Osteoblast (primary cell): ENCODE measurements at places on chromosomes 2 and 18.

DNA sequence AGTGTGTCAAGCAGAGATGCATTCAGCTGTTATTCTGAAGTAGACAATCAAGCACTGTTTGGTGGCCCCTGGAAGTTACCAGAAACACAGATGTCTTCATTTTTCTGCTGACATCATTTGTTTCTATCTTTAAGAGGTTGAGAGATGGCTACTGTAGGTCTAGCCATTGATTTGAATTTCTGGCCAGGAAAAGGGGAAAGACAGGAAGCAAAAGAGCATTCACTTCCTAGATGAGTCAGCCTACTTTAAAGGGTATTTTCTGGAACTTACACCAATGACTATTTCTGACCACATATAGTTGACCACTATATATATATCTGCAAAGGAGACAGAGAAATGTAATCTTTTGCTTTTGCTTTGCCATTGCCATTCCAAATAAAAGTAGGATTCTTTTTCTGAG is 900.1 kb upstream of the SOX11 start:
- DNase-seq = no peak
- no peaks in the 10 kb centered on the region for H3K36me3 ChIP-seq
- no peak overlapping the region for H3K4me3 ChIP-seq
- H3K27ac ChIP-seq = no peak overlapping the region
- no peaks in the 10 kb centered on the region for H3K4me1 ChIP-seq
- no peaks in the 10 kb centered on the region for H3K27me3 ChIP-seq

DNA sequence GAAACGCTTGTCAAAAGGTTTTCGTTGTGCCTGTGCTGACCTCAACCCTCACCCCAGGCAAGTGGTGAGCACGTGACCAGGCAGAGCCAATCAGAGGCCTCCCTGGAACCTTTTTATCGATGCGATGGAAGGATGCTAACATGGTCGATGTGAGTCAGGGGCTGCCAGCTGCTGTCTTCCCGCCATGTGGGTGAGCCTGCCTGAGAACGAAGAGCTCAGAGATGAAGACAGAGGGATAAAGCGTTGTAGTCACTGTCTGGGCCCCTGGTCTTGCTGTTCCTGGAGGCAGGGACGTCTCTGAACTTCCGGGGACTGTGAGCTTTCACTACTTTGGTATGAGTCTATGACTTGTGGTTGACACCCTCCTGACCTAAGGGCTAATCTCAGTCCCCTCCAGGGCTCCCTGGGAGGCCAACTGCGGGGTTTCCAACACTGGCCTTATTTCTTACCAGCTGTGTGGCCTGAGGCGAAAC is 18.6 kb downstream of the DNMT3A start:
- H3K27ac ChIP-seq = no peak overlapping the region
- H3K4me3 ChIP-seq = no peak overlapping the region
- H3K4me1 ChIP-seq = peaks cover 13% of the 10 kb centered on the region
- no peaks in the 10 kb centered on the region for H3K27me3 ChIP-seq
- no peaks in the 10 kb centered on the region for H3K36me3 ChIP-seq

DNA sequence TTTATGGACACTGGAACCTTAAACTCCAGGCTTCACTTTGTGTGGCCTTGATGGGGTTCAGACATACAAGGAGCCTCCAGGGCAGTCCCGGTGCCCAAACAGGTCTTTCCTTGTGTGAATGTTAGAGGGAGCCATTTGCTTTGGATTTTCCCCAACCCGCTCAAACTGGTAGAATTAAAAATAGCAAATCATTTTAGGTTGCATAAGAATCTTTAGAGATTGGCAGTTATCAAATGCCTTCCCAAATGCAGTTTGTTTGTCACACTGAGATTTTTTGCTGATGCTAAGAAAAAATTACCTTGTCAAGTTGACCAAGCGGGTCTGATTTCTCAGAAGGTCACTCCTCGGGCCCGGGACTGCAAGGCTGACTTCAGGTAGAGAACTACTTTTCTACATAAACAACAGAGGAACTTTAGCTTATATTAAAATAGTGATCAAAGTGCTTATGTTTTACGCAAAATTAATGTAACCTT is 36.4 kb downstream of the ATP6V1C2 start:
- H3K4me1 ChIP-seq = no peaks in the 10 kb centered on the region
- H3K27ac ChIP-seq = no peak overlapping the region
- no peak overlapping the region for H3K4me3 ChIP-seq
- no peak for DNase-seq
- no peaks in the 10 kb centered on the region for H3K36me3 ChIP-seq

GRCh38 chr2:17959833-17960232 is 81.4 kb downstream of the KCNS3 start:
- DNase-seq = no peak
- no peak overlapping the region for H3K4me3 ChIP-seq
- no peaks in the 10 kb centered on the region for H3K4me1 ChIP-seq
- peaks cover 2% of the 10 kb centered on the region for H3K27me3 ChIP-seq

DNA sequence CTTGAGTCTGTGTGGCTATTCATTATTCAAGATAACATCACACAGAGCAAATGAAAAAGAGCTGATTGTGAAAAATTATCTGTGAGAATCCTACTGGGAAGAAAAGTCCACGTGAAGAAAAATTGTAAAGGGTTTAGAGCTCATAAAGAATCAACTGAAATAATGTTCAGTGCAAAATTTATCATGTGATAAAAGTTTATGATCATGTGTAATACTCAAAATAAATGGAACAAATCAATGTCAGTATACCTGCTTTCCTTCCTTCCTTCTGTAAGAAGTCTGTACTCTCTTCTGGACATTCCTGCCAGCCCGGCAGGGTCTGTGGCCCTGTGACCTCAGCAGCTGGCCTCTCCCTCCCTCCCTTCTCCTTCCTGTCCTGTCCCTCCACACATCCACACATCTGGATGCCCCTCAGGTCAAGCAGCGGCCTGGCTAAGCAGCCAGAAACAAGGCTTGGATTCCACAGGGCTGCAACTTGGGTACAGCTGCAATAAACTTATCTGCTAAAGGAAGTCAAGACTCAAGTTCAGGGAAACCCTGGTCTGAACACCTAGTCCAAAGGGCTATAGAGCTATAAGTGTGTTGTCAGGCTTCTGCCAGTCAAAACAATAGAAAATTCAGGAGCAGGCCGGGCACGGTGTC is 172.1 kb downstream of the MREG start:
- peaks cover 14% of the 10 kb centered on the region for H3K4me1 ChIP-seq
- no peak overlapping the region for H3K4me3 ChIP-seq
- DNase-seq = no peak
- no peaks in the 10 kb centered on the region for H3K27me3 ChIP-seq
- H3K36me3 ChIP-seq = no peaks in the 10 kb centered on the region

DNA sequence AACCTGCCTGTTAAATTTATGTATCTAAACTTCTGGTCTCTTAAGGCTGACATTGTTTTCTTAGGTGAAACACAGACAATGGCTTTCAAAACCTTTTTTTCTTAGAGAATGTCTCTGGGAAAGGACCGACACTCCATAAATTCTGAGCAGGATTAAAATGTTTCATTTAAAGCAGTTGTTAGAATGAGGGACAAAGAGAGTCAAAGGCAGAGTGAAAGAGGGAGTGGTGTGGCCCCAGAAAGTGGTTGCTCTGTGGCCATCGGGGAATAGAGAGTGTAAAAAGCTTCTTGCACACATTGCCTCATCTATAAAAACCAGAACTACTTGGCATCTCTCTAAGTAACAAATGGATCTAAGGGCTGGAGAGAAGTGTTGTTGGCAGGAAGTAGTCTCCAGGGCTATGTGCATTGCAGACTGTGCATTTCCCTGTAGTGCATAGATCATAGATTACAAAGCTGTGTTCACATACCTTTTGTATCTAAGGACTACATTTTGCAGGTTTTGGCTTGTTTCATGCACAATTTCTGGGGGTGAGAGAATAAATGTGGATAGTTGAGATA is 3.6 kb downstream of the RPRM start:
- H3K4me1 ChIP-seq = no peaks in the 10 kb centered on the region
- H3K27me3 ChIP-seq = peaks cover 33% of the 10 kb centered on the region
- no peaks in the 10 kb centered on the region for H3K36me3 ChIP-seq

DNA sequence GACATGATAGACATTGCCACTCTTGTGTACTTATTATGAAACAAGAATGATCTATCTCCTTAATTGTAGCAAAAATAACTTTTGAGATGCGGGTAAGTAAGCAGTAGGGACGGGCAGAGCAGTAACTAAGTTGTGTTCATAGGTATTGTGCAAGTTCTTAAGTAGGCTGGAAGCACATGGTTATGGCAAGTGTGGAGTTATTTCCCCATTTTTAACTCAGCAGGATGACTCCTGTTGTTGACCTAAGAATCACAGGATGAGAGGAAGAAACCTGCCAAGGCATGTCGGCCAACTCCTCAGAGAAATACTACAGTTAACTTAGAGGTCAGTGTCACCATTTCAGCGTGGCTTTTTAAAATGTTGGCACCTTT is 51.1 kb upstream of the FN1 start:
- no peak for DNase-seq
- no peak overlapping the region for H3K27ac ChIP-seq
- H3K27me3 ChIP-seq = no peaks in the 10 kb centered on the region
- H3K4me1 ChIP-seq = no peaks in the 10 kb centered on the region
- H3K36me3 ChIP-seq = no peaks in the 10 kb centered on the region

DNA sequence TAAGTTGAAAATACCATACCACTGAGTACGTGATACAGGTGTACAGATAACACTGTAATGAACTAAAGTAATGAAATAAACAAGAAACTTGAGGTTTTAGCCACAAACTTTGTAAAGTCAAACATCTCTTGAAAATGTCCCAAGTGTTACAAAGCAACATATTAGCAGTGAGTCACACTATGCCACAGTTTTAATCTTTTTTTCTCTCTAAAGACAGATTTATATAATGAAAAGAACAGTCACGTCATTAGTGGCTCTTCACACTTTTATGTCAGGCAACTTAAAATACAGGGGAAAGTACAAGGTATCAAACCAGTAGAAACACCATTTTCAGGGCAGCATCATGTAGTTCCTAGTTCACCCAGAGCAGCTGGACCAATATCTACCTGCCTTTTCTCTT is 42.1 kb downstream of the RAPH1 start:
- H3K36me3 ChIP-seq = peaks cover 63% of the 10 kb centered on the region
- DNase-seq = peak; percentile 14
- H3K4me1 ChIP-seq = peaks cover 30% of the 10 kb centered on the region
- no peaks in the 10 kb centered on the region for H3K27me3 ChIP-seq

DNA sequence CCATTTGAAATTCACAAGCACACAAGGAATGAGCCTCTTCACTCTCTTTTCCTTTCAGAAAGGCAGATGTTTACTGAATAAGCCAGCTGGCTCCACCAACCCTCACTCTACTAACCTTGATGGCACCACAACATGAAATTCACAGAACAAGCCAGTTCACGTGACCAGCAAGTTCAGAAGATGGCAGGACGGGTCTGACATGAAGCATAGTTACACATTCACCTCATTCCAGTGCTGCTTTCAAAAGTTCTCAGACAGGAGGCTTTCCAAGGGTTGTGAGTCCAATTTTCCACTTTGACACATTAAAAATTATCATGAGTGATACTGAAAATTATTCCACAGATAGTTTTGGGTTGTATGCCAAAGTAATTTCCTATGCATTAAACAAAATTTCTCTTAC is 74.2 kb upstream of the MBOAT2 start:
- no peak for DNase-seq
- H3K36me3 ChIP-seq = no peaks in the 10 kb centered on the region
- H3K27ac ChIP-seq = no peak overlapping the region
- H3K27me3 ChIP-seq = no peaks in the 10 kb centered on the region

DNA sequence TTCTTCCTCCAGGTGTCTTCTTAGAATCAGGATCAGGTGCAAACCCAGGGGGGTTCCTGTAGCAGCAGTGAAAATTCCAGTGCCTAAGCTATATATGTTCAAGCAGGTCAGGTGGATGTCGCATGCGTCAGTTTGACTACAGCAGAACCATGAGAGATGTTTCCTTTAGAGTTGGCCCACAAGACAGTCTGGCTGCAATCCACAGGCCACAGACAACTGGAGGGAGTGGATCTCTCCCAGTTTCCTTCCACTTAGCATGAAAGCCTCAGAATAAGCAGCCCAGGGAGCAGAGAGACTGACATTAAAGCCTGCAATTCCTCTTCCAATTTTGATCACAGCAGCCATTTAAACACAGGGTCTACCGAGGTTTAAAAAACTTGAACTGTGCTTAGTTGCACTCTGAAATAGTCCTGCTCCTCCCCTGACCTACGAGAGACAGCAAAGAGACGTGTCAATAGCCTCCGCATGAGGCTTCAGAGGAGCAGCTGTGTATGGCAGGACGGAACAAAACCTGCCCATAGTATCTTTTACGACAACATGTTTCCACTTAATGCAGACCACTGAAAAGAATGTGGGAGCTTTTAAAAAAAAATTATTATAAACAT is 988 bp upstream of the KCNE4 start:
- H3K27ac ChIP-seq = peak overlapping the region; percentile 95
- DNase-seq = peak; percentile 77
- peak overlapping the region; percentile 75 for H3K4me3 ChIP-seq
- H3K4me1 ChIP-seq = peaks cover 65% of the 10 kb centered on the region

DNA sequence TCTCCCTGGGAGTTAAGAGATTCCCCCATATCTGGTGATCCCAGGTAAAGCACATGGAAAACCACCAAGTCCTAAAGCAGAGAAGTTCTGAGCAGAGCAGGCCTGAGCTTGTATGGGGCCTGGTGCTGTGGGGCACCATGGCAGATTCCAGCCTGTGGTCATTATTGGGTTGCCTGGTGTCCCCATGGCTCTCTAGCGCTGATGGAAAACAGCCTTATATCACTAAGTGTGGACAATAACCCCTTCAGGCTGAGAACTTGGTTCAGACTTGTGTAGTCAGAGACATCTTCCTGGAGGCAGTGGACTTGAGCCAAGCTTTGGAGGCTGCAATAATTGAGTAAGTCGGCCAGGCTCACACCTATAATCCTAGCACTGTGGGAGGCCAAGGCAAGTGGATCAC is 96.8 kb downstream of the MCFD2 start:
- no peak overlapping the region for H3K27ac ChIP-seq
- peaks cover 12% of the 10 kb centered on the region for H3K4me1 ChIP-seq
- no peaks in the 10 kb centered on the region for H3K27me3 ChIP-seq

- H3K36me3 ChIP-seq = peaks cover 6% of the 10 kb centered on the region
- H3K27me3 ChIP-seq = no peaks in the 10 kb centered on the region
- no peak overlapping the region for H3K27ac ChIP-seq
- no peak for DNase-seq
Observed at GRCh38 chr2:202317080-202317857, 51.7 kb downstream of the NOP58 start.

GRCh38 chr2:6510532-6510931 is 355.2 kb downstream of the CMPK2 start:
- H3K4me3 ChIP-seq = no peak overlapping the region
- no peaks in the 10 kb centered on the region for H3K27me3 ChIP-seq
- no peaks in the 10 kb centered on the region for H3K36me3 ChIP-seq
- no peaks in the 10 kb centered on the region for H3K4me1 ChIP-seq
- H3K27ac ChIP-seq = no peak overlapping the region
- no peak for DNase-seq

DNA sequence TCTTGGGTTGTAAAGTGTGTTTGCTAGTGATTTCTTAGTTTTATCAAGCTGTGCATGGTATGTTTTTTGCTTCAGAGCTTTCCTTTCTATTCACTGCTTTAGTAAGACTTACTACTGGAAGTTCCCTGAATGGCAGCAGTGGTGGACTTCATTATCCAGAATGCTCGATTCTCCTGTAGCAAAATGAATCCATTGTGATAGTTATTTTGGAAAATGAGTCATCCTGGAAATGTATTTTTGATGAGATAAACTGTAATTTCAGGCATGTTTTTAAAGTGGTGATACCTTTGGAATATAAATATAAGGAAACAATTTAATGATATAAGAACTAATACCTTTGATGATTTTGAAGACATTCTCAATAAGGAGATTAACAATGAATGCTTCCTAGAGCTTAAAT is 387.1 kb downstream of the PTPRM start:
- no peaks in the 10 kb centered on the region for H3K27me3 ChIP-seq
- no peak for DNase-seq
- peaks cover 20% of the 10 kb centered on the region for H3K4me1 ChIP-seq
- H3K4me3 ChIP-seq = no peak overlapping the region

- H3K36me3 ChIP-seq = no peaks in the 10 kb centered on the region
- no peak overlapping the region for H3K4me3 ChIP-seq
- H3K27ac ChIP-seq = no peak overlapping the region
- DNase-seq = no peak
- H3K4me1 ChIP-seq = no peaks in the 10 kb centered on the region
- H3K27me3 ChIP-seq = no peaks in the 10 kb centered on the region
Observed at GRCh38 chr2:7348761-7349160, 431.5 kb downstream of the RNF144A start.
